T-cell (primary cell): ENCODE measurements at places on chromosomes 7 and 10.

- peak; percentile 95 for DNase-seq
Observed at GRCh38 chr10:114526504-114527238, 122.4 kb upstream of the AFAP1L2 start.

GRCh38 chr10:132669208-132669861 is 116.6 kb downstream of the NKX6-2 start:
- no peak for DNase-seq

DNA sequence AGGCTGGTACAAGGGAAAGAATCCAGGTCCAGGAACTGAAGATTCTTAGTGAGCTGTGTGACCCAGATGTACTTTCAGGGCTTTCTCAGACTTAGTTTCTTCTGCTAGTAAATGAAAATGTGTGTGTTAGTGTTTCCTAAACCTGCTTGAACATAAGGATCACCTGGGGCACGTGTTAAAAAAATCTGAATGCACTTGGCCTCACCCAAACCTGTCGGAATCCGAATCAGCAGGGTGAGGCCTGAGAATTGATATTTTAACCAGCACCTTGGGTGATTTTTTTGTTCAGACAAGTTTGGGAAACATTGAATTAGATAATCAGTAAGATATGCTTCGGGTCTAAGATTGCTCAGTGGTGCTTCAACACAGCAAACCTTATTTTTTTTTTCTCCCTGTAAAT is 59.7 kb downstream of the ZNF365 start:
- no peak for DNase-seq

- DNase-seq: no peak
Observed at GRCh38 chr10:78354101-78354500, 320.4 kb downstream of the RPS24 start.

DNA sequence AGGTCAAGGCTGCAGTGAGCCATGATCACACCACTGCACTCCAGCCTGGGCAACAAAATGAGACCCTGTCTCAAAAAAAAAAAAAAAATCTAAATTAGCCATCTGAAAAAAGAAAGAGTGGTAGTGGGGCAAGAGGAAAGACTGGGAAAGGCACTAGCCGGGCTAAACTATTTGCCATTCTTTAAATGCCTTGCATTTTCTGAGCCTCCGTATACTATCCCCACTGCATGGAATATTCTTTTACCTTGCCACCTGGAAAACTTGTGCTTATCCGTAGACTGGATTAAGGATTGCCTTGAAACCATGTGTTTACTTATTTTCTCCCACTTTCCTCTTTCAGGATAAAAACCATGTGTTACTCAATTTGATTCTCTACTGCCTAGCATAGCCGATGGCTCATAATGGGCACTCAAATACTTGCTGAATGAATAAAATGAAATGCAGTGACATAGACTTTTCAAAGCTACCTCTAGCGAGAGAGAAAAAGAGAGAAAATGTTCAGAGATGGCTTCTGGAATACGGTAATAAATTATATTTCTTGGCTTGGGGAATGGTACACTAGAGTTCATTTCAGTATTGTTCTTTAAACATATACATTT is 30.6 kb downstream of the HYCC1 start:
- no peak for DNase-seq

DNA sequence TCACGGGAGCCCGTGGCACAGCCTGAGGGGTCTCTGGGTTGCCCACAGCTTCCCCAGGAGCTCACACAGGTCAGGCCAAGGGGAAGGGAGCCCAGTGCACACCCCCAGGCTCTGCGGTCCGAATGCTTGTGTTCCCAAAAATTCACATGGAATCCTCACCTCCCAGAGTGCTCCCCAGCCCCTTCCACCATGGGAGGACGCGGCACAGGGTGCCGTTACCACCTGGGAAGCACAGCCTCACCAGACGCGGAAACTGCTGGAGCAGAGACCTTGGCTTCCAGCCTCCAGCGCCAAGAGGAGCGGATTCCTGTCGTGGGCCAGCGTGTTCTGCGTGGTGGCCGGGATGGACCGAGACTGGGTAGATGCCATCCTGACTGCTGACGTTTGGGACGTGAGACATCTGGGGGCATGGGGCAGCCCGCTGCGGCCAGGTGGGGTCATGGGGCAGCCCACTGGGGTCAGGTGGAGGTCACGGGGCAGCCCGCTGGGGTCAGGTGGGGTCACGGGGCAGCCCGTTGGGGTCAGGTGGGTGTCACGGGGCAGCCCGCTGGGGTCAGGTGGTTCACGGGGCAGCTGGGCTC is 149.4 kb downstream of the WDR37 start:
- DNase-seq: no peak

GRCh38 chr7:116259156-116259870 is 49.0 kb downstream of the TES start:
- no peak for DNase-seq

GRCh38 chr7:2496375-2496774 is 20.2 kb upstream of the GRIFIN start:
- no peak for DNase-seq

GRCh38 chr10:865257-865656 is 66.2 kb downstream of the LARP4B start:
- DNase-seq: no peak

GRCh38 chr7:112081778-112082177 is 124.4 kb downstream of the DOCK4 start:
- DNase-seq: no peak

GRCh38 chr7:2945171-2945570 is 98.5 kb downstream of the CARD11 start:
- no peak for DNase-seq

DNA sequence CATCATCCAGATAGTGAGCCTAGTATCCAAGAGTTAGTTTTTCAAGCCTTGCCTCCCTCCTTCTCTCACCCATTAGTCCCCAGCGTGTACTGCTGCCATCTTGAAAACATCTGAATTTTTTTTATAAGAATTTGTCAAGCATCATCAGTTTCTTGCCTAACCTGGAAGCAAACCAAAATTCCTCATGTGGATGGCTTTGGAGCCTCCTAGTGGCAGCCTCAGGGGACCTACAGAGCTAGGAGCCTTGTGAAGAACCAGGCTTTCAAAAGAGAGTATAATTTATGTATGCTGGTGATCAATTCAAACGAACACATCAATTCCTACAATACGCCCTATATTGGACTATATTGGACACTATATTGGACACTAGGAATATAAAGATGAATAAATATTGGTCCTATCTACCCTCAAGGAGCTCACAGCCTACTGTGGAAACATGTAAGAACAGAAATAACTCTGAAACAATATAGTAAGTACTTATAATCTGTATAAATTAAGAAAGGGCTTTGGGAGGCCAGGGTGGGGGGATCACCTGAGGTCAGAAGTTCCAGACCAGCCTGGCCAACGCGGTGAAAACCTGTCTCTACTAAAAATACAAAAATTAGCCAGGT is 63.4 kb downstream of the HPSE2 start:
- no peak for DNase-seq

DNA sequence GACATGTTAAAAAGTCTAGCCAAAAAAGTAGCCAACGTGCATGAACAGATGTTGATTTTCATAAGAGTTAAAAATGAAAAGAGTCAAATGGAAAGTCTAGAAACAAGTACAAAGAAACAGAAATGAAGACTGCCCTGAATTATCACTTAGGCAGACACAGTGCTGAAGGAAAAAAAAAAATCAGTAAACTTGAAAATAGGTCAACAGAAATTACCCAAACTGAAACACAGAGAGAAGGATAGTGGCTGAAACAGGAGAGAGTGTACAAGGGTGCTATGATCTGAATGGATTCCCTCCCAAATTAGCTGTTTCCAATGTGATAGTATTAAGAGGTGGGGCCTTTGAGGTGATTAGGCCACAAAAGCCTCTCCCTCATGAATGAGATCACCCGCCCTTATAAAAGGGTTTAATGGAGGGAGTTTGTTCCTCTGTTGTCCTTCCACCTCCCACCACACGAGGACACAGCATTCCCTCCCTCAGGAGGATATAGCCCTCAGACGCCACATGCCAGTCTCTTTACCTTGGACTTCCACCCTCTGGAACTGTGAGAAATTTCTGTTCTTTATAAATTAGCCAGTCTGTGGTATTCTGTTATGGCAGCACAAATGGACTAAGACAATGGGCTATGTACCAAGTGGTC is 249.7 kb downstream of the AHR start:
- DNase-seq: no peak

DNA sequence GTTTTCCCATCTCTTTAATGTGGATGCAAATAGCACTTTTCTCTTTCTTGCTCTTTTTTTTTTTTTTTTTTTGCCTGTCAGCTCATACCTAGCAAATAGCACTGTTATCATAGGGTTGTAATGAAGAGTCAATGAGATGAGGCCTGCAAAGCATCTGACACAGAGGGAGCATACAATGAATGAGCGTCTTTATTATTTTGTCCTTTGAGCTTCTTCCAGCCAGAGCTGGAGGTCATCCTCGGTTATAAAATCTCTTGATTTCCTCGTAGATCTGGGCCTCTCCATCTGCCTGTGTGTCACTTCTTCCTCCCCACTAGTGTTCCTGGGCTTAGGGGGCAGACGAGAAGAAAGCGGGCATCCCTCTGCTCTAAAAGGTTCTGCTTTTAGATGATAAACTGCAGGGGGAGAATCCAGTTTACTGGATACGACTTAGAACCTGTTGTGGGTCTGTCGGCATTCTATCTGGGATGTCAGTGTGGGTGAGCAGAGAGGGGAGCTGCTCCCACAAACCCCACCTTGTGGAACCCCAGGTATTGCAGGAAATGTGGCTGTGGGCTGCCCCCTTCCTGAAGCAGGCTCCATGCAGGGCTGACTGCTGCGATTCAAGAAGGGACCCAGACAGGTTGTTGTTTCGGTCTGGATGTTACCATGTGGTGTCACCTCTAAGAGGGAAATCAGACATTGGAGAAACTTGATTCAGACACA is 135.8 kb upstream of the GPR26 start:
- no peak for DNase-seq

DNA sequence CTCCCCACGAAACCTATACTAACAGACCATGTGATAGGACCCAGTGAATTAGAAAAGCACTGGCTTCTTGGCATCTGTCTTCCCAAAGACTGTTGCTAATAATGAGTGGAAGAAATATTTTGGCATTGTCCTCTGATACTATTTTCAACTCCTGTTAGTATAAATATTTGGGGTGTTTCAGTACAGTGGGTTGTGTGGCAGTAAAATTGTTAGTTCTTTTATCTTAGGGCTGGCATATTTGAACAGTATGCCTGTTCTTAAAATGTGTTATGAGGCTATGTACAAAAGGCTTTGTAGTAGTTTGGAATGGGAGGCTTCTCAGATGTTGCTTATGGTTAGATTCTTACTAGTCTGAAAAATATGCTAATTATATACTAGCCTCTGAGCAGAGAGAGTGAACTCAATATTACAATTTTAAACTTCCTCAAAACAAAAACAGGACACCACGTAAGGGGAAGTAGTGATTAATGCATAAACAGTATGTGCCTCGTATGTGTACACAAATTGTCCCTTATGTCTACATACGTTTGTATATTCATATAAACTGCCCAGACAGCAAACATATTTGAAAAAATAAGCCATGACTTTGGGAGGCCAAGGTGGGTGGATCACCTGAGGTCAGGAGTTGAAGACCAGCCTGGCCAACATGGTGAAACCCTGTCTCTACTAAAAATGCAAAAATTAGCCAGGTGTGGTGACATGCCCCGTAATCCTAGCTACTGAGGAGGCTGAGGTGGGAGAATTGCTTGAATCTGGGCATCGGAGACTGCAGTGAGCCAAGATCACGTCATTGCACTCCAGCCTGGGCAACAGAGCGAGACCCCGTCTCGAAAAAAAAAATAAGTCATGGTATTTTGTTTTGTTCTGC is 115.4 kb downstream of the ARID5B start:
- no peak for DNase-seq

- DNase-seq: no peak
Observed at GRCh38 chr7:151673216-151673615, 153.5 kb upstream of the RHEB start.

GRCh38 chr7:116041615-116042014 is 11.1 kb upstream of the TFEC start:
- DNase-seq: no peak

GRCh38 chr10:89491932-89492331 is 43.5 kb downstream of the SLC16A12 start:
- DNase-seq: no peak

DNA sequence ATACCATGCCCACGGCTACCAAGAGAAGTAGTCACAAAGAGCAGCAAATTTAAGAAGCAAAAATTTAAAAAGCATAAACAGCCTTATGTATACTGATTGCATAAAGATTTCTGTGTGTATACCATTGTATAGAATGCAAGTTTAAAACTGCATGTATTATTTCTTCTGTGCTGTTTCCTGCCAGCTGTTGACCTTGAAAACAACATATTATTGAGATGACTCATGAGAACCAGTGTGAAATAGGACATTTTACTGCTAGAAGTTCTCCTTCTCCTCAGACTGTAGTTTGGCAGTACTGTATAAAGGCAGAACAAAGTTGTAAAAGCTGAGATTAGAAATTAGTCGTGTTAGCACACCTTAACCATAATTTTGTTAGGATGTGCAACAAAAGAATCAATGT is 42.3 kb upstream of the SGCE start:
- no peak for DNase-seq

DNA sequence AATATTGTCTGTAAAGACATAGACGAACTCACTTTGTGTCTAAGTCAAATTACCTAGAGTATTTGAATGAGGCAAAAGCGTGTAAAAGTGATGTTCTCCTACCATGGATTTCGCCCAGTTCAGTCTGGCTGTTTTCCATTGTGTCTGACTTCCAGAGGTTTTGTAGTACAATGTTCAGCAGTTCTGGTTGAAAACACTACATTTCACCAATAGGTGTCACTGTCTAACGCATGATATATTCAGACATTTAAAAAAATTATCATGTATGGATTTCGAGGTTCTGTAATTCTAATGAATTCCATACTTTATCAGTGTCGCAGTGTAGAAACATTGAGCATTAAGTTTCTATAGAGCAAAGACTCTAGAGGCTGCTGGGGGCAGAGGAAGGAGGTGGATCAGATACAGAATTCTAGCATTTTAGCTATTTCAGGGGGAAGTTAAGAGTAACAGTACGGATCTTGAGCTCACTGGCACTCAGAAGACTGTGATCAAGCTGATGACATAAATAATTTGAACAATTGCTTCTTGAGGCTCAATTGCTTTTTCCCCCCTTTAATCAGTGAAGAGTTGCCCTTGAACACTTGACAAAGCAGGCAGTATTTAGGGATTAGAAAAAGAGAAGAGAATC is 196.9 kb upstream of the RHOBTB1 start:
- DNase-seq: no peak

GRCh38 chr7:127154958-127155357 is 97.8 kb downstream of the GRM8 start:
- no peak for DNase-seq

- no peak for DNase-seq
Observed at GRCh38 chr7:141359740-141360415, 191.3 kb upstream of the AGK start.

GRCh38 chr10:93006435-93007039 is 54.1 kb upstream of the CYP26C1 start:
- no peak for DNase-seq

DNA sequence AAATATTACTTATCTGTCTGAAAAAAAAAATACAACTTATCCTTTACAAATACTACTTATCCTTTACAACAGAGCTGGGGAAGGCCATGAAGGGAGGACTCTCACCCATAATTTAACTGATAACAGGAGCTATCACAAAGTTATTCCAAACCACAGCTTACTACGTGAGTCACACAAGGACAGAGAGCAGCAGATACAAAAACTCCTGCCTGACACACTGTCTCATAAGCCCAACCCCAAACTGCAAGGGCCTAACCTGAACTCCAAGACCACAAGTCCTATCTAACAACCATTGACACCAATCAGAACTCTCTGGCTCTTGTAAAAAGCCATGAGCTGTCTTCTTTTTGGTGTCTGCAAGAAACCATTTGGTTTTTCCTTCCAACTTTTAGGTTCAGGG is 28.5 kb upstream of the CXCL12 start:
- DNase-seq: no peak
